ENCODE measurements at places on chromosomes 12 and 14.

GRCh38 chr14:52363961-52364360 lies 49.8 kb downstream of the PTGER2 start:
- DNase-seq = no peak

GRCh38 chr12:52181746-52182145 lies 10.1 kb downstream of the KRT80 start:
- no peak for DNase-seq

DNA sequence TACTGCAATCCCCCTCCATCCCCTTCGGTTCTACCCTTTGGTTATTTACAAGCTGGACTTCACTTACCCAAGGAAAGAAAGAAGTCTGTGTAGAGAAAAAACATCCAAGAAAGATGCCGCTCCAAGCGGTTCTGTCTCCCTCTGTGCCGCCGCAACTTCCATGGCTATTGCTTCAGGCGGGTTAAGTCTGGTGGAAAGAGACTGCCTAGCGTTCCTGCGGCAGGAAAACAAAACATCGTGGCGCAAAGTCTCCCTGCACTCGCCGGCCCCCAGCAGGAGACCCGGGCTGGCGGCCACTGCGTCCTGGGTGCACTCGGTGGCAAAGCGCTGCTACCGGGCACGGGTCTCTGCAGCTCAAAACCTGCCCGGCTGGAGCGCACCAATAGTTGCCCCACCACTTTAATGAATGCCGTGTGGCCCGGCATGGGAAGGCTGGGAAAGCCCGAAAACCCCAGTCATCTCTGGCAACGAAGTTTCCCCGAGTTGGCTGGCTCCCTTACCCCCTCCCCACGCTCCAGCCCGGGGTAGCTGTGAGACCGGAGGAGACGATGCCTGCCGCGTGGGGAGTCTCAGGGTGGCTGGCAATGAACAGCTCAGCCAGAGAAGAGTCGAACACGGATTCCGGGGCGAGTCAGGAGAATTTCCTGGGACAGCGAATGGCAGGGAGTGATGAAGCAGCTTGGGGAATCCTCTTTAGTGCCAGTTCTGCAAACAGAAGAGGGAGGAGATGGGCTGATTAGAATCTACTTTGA lies 3.5 kb upstream of the KCNK10 start:
- no peak for DNase-seq

GRCh38 chr14:36664322-36665193 lies 2.9 kb downstream of the PAX9 start:
- no peak for DNase-seq

- DNase-seq = no peak
These were observed 94.1 kb upstream of the TMPO start for GRCh38 chr12:98421316-98421715.

DNA sequence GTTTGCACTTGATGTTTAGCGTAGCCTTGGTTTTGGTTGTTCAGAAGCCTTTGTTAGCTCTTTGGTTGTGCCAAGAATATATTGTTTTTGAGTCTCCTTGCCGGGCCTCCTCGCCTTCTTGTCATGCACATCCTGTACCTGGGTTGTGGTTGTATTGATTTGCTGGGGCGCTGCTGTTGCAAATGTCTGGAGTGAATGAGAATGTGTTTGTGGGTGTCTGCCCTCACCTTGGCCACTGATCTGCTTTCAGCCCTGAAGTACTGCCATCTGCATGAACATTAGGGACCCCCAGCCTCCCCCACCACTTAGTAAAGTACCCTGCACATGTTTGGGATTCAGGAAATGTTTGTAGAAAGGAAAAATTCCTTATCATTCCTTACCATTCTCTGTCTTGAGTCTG lies 16.5 kb downstream of the PRKCH start:
- no peak for DNase-seq

All from head of caudate nucleus (tissue), 42 donors.